Right ventricle myocardium inferior (tissue), 1 donor: ENCODE measurements at places on chromosomes 2 and 18.

DNA sequence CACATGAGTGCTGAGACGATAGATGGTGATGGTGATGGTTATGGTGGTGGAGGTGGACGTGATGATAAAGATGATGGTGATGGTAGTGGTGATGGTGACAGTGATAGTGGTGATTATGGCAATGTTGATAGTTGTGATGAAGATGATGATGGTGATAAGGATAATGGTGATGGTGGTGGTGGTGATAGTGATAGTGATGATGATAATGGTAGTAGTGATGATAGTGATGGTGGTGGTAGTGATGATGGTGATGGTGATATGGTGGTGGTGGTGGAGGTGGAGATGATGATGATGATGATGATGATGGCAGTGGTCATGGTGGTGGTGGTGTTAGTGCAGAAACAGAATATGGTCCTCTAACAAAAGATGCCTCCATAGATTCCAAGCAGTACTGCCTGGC is 10.3 kb downstream of the ANTXR1 start:
- DNase-seq, result no peak

DNA sequence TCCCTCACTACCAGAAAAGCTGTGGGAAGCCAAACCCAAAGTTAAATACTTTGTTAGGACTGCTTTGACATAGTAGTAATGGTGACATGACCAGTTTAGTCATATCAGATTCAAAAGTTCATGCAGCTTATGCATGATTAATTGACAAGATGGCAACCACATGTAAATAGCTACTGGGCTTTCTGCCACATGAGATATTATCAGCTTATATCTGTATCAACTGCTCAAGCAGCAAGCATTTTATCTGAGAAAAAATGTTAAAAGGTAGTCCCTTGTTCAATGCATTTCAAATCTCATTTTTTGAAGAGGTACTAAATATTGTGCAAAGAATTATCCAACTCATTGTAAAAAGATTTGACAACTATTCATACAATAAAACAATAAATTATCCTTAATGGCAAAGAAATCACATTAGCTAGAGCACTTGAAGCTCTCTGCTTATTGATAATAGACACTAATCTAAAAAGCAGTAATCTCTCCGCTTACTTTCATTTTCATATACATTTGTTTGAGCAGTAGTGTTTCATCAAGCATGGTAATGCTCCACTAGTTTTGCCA is 993.6 kb upstream of the NXPH2 start:
- DNase-seq, result no peak

DNA sequence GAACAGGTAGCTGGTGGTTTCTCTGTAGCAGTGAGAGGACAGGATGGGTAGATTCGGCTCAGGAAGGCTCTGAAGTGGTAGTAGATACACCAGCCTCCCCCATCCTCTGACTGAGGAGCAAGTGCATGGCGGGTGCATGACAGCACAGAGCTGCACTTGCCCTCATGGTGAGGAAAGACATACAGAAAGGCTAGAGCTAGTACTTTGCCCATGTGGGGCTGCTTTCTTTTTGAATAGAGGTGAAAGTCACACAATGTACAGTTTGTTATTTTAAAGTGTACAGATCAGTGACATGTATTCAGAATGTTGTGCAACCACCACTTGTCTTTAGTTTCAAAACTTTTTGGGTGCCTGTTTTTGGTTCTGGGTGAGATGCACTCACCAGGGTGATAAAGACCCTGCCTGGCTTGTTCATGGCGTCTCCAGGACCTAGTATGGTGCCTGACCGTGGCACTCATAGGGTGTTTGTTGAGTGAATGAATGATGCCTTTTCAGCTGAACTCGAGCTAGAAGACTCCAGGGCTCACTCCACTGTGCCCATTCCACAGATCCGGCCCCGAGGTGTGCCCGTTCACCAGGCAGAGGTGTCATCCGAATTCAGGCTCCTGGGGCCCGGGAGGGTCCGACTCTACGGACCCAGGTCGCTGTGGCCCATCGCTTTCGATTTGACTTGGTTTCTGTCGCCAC is 421 bp upstream of the VAMP5 start:
- DNase-seq, result no peak

- no peak for DNase-seq
Measured at GRCh38 chr2:168939918-168940317, 38.8 kb downstream of the G6PC2 start.

GRCh38 chr2:19963386-19963785 is 26.5 kb downstream of the WDR35 start:
- DNase-seq, result no peak

GRCh38 chr2:152864601-152865149 is 146.3 kb downstream of the ARL6IP6 start:
- no peak for DNase-seq

DNA sequence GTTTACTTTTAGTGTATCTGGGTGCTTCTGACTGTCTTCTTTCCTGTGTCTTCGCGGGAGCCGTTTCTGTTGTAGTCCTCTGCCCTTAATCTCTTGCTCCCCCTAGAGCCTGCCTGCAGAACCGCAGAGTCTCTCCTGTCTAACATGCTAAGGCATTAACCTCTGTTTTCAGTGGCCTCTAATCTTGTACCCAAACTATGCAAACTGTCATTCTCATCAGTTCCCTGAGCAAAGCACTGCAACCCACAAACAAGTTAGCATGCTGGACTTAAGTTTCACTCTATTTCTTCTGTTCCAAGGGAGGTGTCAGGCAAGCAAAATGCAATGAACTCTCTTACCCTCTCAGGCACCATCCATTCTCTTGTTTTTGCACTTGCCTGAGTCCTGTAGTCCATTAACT is 138.4 kb downstream of the OTX1 start:
- no peak for DNase-seq

GRCh38 chr18:48333563-48333962 is 75.6 kb downstream of the ZBTB7C start:
- no peak for DNase-seq

DNA sequence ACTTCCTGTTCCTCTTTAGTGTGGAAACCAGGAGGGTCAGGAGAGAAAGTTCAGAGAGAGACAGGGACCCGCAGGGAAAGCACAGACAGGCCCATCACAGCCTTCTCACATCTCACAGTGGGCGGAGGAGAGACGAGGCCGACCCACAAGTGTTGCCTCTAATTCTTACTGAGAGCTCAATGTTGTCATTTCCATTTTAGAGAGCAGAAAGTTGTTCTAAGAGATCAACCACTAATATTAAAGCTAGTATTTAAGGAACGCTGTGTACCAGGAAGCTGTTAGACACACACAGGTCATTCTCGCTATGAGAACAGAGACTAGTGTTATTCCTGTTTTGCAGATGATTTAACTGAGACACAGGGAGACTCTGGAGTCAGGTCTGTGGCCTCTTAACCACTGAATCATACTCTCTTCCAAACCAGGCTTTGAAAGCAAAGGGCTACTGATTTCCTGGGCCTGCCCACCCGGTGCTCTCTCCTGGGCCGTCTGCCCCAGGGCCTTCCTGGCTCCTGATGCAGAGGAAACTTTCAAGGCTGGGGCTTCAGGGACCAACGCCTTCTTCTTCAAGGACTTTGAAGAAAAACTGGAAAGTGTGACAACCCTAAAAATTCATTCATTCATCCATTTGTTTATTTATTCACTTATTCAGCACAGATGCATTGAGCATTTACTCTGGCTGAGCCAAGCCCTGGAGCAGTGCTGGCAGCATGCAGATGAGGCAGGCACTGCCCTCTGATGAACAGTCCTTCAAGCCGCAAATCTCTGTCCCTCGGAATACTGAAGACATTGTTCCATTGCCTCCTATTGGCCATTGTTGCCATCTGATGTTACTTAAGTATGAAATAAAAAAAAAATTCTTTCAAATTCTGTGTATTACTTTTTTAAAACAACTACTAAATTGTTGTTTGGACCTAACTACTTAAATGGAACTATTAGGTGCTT is 37.2 kb upstream of the BIN1 start:
- DNase-seq, result no peak

DNA sequence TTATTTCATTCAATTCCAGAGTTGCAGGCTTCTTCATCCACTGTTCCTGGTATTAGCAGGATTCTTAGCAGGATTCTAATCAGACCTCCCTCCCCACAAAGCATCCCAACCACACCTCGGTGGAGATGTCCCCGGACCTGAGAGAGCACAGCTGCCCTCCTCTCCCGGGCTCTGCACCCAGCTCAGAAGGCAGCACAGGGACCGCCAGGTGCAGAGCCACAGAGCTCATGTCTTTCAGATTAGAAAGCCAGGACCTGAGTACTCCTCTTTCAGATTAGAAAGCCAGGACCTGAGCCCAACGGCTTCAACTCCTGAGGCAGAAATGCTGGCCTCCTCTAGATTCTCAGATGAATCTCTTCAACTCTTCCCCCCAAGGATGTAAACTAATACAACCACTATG is 152.3 kb downstream of the MYO5B start:
- DNase-seq, result no peak

GRCh38 chr2:64952096-64952495 is 37.1 kb upstream of the SLC1A4 start:
- DNase-seq, result no peak

DNA sequence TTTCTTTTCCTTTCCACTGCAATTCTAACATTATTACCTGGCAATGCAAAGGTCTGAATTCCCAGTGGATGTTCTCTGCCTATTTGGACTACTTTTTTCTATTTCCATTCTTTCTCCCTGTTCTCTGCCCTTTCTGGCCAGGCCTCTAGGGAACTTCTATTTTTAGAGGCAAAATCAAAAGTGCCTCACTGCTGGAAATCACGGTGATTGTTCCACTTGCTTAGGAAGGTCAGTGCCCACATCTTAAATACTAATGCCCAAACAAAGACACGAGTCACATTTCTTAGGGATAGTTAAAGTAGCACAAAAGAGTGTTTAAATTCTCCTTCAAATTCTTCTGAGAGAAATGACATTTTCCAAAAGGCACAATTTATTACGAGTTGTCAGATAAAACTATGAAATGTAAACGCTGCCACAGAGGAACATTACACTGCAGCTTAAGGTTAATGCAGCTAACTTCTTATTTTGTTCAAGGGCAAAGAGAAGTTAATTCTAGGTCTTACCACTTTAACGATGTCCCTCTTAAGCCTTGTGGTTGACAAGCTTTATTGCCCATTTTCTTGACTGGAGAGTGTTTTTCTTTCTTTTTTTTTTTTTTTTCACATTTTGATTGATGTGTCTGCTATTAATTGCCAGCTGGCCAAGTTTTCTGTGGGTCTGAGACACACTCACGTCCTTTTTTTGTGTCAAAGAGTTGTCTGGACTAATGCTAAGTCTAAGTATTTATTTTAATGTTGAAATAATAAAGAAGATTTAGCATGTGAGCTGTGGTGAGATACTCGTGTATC is 34.7 kb downstream of the ST6GAL2 start:
- no peak for DNase-seq

DNA sequence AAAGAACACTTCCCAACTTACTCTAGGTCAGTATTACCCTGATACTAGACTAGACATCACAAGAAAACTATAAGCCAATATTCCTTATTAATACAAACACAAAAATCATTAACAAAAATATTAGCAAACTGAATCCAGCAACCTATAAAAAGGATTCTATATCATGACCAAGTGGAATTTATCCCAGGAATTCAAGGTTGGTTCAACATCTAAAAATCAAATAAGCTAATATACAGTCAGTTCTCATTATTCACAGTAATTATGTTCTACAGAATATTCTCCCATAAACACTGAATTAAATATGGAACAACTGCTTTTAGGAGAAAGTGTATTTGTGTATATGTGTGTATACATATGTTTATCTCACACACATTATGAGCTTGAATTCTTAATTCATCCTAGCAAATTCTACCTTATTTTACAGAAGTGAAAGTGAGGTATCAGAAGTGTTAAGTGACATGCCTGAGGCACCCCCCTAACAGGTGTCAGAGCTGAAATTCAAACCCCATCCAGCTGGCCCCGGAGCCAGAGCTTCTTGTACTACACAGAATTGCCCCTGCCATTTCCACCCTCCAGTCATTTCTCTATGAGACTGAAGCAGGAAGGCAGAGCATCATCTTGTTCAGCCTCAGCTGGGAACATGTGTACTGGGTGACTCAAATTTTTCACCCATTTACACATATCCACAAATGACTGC is 77.8 kb downstream of the MALT1 start:
- DNase-seq, result no peak

DNA sequence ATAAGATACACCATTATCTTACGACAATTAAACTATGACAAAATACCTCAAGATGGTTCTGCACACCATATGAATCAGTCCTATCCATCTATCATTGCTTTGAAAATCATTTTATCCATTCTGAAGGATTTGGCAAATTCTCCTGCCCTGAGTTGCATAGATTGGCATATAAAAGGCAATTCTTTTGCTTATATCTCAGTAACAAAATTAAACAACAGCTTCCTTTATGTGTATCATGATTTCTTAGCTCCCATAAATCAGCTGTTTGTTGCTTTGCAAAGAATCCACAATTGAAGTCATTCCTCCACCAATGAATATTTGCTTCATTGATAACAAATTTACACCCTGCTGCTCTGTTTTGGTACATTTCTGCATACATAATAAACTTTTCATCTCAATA is 61.7 kb downstream of the ITGB6 start:
- no peak for DNase-seq

- DNase-seq, result no peak
Measured at GRCh38 chr18:49752095-49752457, 61.3 kb downstream of the ACAA2 start.

DNA sequence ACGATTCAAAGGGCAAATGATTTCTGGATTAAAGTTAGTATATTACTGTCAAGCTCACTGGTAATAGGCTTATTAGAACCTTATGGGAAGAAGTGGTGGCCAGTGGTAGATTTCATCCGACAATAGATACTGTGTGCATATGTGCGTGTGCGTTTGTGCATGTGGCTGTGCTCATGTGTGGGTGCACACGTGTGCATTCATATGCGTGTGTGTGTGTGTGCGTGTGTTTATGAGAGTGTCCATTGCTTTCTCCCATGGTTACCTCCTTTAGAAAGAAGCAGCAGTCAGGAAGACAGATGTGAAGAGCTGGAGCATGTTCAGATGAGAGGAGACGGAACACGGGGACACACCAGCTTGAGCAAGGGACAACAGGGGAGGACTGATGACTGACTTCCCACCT is 8.9 kb upstream of the MROH2A start:
- no peak for DNase-seq

DNA sequence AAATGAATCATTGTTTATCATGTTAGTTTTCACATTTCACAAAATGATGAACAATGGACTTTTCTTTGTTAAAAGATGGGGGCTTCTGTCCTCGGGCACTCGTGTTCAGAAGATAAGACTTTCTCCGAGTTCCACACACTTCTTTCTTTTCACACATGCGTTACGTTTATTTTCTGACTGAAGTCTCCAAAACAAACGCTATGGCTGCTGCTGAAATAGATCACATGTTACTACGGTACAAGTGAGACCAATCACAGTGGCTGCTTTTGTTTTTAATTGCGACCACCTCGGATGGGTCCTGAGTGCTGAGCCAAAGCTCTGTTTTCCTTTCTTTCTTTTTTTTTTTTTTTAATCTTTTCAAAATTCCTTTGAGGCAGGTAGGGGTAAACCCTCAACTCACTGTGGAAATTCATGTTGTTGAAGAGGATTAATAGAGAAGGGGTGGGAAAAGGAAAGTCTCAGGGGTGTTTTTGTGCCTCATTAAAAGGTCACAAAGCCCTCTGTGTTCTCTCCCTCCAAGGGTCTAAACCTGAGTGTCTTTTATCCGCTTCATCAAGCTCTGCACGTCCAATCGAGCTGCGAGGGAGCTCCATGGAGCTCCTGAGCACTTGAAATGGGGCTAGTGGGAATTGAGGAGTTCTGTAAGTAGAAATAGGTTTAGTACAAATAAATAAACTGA is 48.2 kb downstream of the ARL4C start:
- DNase-seq, result no peak
